ENCODE measurements at places on chromosomes 1 and 21.

GRCh38 chr1:226414098-226414698 lies 6.3 kb upstream of the PARP1 start:
- DNase-seq = no peak

DNA sequence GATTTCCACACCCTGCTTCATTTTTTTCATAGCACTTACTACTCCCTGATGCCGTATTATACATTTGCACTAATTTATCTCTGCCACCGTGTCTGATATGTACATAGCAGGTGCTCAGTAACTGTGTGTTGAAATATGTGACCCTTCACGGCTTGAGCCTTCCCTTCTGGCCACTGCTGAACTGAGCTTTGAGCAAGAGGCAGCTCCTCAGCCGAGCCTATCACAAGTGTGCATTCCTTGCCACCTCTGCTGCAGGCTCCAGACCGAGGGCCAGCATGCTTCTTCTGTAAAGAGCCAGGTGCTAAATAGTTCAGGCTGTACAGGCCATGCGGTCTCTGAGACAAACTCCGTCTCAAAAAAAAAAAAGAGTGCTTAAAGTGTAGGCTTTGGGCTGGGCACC lies 22.6 kb downstream of the PLEKHM2 start:
- DNase-seq = no peak

GRCh38 chr1:227449051-227449450 lies 114.3 kb upstream of the ZNF678 start:
- peak; percentile 6 for DNase-seq

GRCh38 chr1:225191199-225191753 lies 236.6 kb downstream of the LBR start:
- no peak for DNase-seq

- no peak for DNase-seq
These were observed 52.1 kb upstream of the DIPK1A start for GRCh38 chr1:93013145-93014065.

DNA sequence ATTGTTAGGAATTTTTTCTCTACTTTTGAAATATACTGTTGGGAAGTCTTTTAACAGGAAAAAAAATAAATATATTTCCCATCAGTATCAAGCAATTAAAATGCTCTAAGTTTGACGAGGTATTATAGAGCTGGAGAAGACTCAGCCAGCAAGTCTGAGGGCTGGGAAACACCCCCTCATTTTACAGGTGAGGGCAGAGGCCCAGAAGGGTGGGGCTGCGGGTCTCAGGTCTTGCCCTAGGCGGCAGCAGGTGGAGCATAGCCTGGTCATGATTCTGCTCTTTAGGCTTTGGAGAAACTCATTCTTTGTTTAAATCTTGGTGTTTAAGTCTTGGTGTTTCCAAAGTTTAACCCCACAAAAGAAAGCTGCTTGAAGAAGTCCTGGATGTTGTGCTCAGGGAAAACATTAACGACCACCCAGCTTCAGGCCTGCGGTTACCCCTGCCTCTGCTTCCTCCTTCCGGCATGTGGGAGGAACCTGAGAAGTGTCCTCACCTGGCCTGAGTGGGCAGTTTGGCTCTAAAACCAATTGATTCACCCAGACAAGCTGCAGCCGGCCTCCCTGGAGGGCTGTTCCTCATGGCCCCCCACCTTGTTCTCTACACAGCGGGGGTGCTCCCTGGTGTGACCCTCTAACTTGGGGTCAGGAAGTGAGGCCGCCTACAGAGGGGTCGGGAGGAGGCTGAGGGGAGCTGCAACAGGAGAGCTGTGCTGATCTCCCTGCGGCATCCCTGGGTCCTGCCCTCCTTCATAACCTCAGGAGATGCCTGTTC lies 41.7 kb downstream of the OLFML2B start:
- DNase-seq = no peak

DNA sequence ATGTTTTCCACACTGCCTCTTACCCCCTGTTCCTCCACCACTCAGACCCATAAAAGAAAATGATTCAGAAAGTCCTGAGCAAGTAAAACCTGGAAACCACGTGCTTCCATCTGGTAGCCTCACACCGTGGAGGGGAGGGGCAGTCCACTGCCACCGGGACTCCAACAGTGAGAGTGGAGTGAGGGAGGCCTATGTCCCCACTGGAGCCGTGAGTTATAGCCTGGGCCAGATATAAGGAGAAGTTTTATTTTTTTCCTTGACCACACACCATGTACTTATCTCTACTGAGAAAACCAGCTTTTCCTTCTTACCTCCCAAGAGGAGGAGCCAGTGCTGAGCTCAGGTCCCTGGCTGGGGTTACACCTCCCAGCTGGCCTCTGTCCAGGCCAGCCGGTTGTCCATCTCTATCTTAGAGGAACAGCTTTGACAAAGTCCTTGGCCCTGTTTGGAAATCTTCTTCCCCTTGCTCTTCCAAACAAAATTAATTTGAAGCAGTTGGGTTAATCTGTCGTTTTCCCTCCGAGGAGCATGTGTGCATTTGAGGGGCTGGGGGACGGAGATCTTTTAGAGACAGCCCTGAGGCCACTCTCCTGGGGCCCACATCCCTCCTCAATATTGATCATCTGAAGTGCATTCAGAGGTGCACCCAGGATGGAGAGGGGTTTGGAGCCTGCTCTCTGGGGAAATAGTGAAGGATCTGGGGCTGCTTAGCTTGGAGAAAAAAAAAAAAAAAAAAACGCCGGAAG lies 49.1 kb upstream of the SERBP1 start:
- no peak for DNase-seq

DNA sequence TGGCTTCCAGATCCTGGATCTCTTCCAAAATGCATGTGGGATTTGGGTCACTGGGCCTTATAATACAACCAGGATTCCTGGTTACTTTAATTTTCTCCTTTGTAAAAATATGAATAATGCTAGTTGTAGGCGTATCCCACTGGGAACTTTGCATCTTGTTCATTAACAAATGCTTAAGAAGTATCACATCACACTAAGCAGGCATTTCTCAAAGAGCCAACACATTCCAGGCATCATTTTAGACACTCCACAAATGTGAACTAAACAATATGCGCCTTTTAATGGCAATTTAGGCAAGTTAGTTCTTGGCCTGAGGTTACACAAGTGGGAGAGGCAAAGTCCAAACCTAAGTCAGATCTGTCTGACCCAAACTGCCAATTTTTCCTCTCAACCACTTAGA lies 15.9 kb downstream of the BRINP2 start:
- no peak for DNase-seq

DNA sequence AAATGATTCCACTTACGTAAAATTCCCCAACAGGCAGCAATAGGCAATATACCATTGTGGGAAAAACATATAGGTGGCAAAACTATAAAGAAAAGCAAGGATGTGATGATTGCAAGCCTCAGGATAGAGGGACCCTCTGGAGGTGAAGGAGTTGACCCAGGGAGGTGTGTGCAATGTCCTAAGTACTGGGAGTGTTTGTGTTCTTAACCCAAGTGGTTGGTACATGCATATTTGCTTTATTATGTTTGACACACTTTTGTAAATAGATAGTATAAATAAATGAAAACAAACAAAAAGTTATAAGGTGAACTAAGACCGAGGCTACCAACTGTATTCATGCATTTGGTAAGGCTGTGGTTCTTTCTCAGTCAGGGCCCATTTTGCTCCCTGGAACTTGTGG lies 7.5 kb downstream of the MX1 start:
- no peak for DNase-seq

DNA sequence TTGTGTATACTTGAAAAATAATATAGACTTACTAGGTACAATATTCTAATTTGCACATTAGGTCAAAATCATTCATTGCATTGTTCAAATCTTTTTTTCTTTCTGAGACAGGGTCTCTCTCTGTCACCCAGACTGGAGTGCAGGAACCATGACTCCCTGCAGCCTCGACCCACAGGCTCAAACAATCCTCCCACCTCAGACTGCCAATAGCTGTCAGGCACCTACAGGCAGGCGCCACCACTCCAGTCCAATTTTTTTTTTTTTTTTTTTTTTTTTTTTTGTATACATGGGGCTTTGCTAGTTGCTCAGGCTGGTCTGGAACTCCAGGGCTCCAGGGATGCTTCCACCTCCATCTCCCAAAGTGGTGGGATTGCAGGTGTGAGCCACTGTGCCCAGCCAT lies 656.9 kb downstream of the KCNT2 start:
- DNase-seq = no peak

DNA sequence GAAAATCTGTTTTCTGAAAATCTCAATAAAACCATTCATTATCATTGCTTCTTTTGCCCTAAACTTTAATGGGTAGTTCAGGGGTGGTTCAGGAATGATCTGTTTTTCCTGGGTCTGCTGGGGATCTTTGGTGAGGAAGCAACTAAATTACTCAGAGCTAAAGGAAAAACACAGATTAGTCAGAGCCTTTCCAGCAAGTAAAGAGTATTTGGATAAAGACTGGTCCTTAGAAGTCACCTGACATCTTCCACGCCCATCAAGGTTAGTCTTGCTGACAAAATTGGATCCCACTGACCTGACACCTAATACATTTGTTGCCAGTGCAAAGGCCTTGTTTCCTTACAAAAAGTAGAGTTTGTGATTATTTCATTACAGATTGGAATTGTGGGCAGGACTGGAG lies 24.2 kb downstream of the HSPA13 start:
- no peak for DNase-seq

GRCh38 chr1:247638011-247638410 lies 32.6 kb downstream of the OR2G3 start:
- DNase-seq = no peak

GRCh38 chr1:8412183-8412831 lies 94.4 kb downstream of the SLC45A1 start:
- no peak for DNase-seq

DNA sequence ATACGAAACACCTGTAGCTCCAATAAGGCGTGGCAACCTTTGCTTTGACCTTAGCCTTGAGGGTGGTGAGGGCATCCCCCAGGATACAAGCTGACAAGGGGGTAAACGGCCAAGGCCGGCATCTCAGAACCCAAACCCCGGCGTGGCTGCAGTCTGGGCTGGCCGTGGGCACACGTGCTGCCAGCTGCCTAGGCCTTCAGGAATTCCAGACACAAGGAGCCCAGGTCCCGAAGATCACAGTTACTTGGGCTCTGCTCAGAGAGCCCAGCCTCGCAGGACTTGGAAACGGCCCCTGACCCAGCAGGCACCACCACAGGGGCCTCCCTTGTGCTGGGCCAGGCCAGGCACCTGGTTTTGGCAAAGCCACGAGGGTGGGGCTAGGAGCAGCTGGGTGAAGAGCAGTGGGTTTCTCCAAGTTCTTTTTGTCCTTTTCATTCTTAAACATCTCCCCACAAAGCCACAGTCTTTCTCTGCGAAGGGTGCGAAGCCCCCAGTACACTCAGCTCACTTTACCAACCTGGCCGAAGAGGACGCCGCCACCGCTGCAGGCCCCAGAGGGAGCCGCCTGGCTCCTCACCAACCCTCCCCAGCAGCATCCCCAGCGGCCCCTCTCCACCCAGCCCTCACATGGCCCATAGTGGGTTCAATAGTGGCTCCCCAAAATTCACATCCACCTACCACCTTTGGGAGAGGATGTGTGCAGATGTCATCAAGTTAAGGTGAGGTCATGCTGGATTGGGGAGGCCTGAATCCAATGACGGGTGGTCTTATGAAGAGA lies 26.8 kb downstream of the PRDM15 start:
- DNase-seq = no peak

GRCh38 chr1:47796626-47797025 lies 200.6 kb downstream of the TRABD2B start:
- DNase-seq = no peak

DNA sequence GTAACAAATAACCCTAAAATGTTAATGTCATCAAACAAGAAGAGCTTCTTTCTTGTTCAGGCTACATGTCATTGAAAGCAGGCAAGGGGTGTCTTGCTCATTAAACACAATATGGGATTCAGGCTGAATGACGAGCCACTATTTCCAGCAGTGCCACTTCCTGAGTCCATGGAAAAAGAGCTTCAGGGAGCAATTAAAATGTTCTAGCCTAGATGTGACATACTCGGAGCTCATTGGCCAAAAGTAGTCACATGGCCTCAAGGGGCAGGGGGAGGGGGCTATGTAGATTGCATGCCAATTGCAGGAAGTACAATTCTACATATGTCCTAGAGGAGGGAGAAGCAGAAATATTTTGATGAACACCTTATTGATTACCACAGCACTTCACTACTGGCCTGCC lies 685.3 kb upstream of the ADGRL2 start:
- DNase-seq = no peak

DNA sequence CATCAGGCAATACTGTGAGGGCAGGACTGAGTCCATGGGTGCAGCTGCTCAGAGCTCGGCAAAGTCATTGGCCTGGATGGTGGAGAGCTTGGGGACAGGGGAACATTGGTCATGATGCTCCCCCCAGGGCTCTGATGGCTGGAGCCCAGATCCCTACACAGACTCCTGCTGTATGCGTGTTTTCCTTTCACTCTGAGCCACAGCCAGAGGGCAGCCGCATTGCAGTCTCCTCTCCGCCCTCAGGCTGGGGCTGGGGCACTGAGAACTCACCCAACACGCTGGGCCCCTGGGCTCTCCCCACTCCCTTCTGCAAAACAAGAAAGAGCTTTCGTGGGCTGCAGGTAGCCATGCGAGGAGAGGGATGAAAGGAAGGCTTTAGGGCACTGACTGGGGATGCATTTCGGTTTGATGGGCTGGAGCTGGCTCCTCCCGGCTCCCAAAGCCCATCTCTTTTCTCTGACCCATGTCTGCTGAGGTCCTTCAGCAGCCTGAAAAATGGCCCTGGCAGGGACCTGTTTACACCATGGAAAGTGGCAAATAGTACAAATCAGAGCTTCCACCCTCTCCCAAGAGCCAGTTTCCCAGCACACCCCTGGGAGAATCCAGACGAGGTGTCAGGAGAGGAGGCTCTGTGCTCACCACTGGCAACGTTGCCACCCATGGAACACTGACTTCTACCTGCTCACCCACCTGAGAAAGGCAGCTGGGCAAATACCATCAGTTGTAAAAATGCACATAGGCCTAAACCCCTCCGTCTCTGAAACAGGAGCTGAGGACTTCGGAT lies 43.8 kb downstream of the CAPN2 start:
- DNase-seq = no peak

DNA sequence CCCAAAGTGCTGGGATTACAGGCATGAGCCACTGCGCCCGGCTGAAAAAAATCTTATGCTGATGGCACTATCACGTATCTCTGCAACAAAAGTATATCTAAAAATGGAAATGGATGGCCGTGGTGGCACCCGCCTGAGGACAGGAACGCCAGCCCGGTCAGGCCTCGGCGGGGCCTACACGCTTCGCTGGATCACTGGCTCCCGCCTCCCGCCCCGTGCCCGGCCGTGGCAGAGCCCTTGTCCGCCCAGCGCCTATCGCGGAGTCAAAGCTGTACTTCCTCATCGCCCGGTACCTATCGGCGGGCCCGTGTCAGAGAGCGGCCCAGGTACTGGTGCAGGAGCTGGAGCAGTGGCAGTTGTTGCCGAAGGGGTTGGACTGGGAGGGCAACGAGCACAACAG lies 28.8 kb upstream of the PDPN start:
- DNase-seq = no peak

- peak; percentile 39 for DNase-seq
These were observed 6.9 kb downstream of the ACKR1 start for GRCh38 chr1:159211331-159212136.

- DNase-seq = no peak
These were observed 1156.5 kb downstream of the NCAM2 start for GRCh38 chr21:22154579-22155274.

GRCh38 chr1:14017531-14017961 lies 317.6 kb downstream of the PRDM2 start:
- no peak for DNase-seq
